Stimulated activated CD8-positive, alpha-beta memory T cell treated with anti-CD3 and anti-CD28 coated beads, Interleukin-2, amount 100 ng/mL, for 1 hour (primary cell): ENCODE measurements at places on chromosomes 12 and 14.

GRCh38 chr12:68613209-68613904 lies 2.7 kb downstream of the RAP1B start:
- no peak for DNase-seq

DNA sequence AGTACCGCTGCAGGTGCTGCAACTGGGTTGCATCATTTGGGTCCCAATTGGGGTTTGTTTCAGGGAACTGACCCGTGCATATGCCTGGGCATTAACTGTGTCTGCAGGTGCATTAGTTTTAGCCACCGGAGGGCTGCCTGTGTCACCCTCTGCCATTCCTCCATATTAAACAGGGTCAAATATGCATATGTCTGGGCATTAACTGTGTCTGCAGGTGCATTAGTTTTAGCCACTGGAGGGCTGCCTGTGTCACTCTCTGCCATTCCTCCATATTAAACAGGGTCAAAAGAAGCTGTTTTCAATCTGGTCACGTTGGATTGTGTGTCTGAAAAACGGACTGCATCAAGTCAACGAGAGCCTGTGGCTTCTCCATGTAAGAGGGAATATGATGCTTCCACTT lies 1317.0 kb downstream of the TMEM121 start:
- DNase-seq: no peak

DNA sequence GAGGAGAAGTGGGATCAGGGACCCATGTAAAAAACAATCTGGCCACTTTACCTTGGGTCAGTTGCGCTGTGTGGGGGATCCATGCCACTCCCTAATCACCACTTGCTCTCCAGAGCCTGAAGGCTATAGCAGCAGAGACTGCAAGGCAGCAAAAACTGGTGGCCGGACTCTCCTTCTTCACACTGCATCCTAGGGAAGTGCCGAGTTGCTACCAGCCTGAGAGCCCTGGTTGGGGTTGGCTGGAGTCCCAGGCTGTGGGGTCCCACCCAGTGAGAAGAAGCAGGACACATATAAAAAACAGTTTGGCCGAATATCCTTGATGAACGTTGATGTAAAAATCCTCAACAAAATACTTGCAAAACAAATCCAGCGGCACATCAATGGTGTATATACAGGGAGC lies 341.2 kb downstream of the AEBP2 start:
- DNase-seq: no peak

DNA sequence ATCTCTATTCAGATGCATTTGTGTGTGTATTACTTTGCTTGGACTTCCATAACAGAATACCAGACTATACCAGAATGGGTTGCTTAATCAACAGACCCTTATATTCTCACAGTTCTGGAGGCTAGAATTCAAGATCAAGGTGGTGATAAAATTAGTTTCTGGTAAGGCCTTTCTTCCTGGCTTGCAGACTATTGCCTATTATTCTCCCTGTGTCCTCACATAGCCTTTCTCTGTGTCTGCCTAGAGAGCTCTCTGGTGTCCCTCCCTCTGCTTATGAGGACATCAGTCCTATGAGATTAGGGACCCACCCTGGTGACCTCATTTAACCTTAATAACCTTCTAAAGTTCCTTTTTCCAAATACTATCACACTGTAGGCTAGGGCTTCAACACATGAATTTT lies 106.0 kb downstream of the FAR2 start:
- no peak for DNase-seq

DNA sequence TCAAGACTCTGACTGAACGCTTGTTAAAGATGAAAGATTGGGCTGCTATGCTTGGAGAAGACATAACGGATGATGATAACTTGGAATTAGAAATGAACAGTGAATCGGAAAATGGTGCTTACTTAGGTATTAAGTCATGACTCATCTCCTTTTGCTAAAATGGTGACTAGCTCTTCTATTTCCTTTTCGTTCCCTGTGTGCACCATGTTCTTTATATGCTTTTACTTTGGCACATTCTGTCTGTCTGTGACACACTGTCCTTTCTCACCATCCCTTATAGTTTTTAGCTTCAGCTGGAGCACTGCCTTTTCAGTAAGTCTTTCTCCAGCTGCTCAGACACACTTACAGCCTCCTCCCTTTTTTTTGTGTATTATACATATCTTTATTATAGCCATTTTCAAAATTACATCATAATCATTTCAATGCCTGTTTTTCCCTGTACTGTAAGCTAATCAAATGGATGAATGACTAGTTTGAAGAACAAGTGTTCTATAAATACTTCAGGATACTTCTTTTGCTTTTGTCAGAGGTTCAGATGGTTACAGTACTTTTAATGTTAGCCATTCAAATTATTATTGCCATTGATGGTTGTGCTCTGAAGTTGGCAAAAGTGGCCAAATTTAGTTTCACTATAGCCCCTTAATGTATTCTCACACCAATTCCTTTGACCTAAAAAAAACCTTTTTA lies 68.6 kb downstream of the MIA2 start:
- no peak for DNase-seq

DNA sequence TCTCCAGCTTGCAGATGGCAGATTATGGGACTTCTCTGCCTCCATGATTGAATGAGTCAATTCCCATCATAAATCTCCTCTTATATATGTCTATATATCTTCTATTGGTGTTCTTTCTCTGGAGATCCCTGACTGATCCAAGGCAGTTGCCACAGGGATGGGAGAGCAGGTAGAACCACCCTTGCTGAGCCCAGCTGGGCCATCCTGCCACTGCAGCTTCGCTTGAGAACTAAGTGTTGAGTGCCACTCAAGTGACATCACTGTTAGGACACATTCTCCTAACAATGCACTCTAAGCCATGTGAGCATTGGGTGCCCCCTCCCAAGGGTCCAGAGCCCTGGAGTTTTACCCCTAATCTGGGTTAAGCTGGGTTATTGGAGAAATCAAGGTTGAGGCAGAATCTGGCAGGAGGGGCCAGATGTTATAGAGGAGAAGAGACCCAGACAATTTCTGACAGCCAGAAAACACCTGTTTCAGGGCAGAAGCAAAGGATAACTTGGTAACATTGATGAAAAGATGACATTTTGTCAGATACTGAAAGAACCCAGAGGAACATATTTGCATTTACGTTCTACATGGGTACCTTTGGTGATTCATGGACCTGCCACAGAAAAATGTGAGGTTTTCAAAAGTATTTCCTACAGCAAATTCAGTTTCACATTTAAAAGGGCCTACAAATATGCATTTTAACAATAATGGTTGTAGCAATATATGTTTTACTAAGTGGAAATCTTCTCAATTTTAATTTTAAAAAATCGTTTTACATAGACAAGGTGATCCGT lies 57.2 kb upstream of the MAX start:
- DNase-seq: no peak

DNA sequence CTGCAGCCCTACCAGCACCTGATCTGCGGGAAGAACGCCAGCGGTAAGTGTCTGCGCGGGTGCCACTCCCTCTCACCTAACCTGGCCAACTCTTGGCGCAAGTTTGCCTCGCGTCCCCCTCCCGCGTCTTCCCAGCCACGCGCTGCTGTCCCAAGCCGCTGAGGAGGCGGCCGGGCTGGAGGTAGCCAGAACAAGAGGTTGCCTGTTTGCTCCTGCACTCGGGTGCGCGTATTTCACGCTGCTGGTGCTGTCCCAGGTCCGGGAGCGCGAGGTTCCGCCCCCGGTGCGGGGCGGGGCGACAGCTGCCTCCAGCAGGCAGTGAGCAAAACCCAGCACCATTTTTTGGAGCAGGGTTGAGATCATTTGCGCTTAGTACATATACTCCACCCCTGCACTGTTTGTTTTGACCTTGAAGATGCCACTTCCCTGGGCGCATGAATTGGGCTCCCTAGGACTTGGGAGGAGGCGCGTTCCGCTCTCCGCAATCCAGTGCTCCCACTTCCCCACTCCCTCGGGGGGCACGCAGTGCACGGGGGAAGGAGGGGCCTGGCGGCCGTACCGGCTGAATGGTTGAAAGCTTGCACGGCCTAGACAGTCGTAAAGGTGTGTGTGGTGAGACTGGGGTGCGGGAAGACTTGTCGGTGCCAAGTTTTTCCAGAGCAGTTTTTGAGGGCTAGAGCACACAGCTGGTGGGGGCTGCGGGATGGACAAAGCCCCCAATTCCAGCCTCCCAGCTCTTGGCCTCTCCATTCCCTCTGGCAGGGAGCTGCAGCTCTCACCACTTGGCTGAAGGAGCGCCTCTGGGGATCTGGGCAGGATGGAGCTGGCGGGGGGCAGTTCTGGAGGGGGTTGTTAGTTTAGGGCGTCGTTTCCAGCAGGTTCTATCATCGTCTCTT lies 226.9 kb upstream of the CRY1 start:
- DNase-seq: peak; percentile 48

GRCh38 chr12:119683413-119683812 lies 15.5 kb downstream of the PRKAB1 start:
- no peak for DNase-seq

DNA sequence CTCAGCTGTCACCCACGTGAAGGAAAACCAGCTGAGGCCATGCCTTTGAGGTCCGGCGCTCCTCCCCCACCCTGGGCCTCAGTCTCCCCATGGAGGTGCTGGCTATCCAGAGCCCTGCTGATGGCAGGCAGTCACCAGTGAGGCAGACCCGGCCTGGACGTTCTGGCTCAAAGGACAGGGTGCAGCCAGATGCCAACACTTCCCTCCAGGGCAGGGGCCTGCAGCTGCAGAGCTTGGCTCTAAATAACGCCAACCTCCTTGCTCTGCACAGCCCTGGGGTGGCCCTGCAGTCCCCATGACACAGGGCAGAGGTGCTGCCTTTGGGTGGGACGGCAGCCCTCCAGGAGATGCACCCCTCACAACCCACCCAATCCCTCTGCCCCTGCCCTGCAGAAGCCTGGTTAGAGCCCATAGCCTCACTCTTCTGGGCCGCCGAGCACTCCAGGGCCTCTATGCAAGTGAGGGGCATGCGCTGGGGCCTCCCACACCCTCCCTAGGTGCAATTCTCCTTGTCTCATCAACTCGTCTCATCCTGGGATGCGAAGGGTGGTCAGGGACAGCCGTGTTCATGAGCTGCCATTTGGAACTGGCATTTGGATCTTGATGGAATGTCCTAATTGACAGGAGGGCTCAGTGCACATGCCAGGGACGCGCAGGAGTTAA lies 30.4 kb downstream of the CCDC85C start:
- DNase-seq: no peak

DNA sequence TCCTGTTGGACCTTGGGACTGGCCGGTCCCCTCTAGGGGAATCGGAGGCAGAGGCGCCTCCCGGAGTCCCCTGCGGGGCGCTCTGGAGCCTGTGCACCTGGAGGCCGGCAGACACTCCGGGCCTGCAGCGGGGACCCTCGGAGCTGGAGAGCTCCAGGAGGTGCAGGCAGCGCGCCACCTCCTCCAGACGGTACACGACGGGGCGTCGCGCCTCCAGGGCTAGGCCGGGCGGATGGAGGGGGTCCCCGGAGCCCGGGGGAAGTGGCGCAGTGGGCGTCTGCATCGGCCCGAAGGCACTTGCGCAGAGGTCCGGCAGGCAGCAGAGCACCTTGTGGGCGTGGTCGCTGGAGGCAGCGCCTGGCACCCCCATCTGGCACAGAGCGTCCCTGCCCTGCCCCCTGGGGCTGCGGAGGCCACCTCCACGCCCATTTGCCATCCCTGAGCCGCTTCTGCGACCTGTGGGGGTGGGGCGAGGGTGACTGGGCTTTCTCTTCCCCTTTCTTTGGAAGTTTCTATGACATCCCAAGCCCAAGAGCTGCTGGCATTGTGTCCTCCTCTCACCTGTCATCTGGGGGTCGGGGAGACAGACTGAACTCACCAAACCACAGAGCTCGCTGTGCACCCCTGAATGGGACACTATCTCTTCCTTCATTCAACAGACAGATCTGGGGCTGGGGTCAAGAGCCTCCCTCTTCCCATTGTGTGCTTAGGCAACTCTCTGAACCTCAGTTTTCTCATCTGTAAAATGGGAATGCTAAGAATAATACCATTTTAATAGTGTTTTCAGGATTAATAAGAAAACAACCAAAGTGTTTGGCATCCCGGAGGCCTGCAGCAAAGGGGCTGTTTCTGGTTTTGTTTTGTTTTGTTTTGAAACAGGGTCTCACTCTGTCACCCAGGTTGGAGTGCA lies 37.5 kb upstream of the CORO1C start:
- no peak for DNase-seq

DNA sequence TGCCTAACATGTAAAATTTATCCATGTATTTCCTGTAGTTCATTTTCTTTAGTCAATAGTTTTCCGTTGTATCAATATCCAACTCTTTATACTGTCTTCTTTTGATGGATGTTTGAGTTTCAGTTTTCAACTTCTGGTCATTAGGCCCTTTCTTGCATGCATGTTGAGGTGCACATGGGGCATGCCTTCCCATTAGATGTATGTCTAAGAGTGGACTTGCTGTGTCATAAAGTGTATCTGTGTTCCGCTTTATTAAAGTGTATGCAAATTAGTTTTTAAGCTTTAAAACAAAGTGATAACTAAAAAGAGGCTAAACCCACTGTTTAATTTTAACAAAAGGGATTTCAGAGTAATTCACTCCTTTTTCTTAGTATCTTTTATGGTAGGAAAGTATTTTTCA lies 441.1 kb downstream of the PCNX1 start:
- no peak for DNase-seq

DNA sequence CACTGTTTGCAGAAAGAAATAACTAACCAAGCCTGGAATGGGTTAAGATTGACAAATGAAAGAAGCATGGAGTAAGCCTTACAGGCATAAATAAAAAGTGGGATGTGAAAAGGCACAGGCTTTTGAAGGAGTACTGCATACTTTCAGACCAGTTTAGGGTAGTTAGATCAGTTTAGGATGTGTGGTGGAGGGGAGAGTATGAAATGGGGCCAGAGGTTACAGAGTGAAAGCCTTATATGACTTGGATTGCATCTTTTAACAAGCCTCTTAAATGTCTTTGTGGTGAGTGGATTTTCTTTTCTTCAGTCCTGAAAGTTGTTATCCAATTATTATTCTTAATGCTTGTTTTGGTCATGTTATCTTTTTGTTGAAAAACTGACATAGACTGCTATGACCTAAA lies 52.2 kb upstream of the TRHDE start:
- no peak for DNase-seq

- DNase-seq: no peak
Measured at GRCh38 chr12:118220702-118221101, 84.8 kb downstream of the PEBP1 start.

- no peak for DNase-seq
Measured at GRCh38 chr14:71319666-71320065, 412.4 kb downstream of the PCNX1 start.

DNA sequence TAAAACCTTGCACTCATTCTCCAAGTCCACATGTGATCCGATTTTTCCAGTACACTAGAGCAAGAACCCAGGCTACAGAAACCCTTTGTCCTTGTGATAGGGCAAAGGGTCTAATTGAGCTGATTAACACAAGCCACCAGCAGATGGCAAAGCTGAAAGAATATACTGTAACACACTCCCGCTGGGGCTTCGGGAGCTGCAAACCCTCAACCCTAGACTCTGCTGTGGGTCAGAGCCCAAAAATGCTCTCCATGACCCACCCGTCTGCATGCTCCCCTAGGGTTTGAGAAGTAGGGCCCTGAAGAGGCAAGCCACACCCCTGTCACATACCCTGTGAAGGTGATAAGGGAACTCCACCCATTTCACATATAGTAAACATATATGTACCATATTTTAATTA lies 33.6 kb upstream of the PCNX1 start:
- DNase-seq: no peak

DNA sequence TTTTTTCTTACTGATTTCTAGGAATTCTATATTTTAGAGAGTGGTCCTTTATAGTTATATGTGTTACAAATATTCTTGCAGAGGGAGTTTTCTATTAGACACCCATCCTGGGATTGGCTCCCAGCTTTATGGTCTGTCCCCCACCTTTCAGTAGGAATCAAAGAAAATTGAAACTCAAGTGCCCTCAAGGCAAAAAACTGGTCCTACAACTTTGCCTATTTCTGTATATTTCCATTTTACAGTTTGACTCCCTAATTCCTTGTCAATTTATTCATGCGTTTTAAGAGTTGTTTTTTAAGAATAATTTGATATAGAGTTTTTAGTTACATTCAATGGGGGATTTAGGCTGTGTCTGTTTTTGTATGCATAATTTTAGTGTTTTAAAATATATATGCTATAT lies 208.9 kb downstream of the SYNE2 start:
- no peak for DNase-seq
